Liver (tissue), 10 donors: ENCODE measurements at places on chromosomes 3 and 15.

DNA sequence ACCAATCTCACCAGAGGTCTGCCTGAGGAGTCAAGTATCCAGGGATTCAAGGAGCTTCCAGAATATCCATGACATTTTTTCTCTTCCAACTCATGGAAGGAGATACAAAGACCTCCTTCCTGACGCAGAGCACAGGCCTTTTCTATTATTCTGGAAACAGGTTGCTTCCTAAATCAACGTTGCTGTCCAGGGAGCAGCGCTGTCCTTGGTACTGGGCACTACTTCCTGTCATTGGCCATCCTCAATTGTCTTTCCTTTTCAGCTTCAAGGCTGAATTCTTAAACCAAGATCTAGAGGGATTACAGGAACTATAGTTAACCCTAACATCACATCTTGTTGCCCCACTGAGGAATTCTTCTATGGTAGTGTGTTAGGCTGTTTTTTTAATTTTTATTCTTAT is 50.4 kb upstream of the TBC1D21 start:
- DNase-seq: no peak

DNA sequence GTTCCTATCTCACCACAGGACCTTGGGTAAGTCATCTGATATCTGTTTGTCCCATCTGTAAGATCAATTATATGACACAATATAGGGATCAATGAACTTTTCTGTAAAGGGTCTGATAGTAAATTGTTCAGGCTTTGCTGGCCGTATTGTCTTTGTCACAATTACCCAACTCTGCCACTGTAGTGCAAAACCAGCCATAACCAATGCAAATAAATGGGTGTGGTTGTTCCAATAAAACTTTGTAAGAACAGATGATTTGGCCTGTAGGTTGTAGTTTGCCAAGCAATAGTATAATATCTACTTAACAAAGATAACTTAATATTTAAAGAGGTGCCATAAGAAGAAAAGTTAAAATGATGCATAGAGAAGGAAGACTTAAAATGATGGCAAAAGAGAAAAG is 210.8 kb downstream of the VPS13C start:
- no peak for DNase-seq

DNA sequence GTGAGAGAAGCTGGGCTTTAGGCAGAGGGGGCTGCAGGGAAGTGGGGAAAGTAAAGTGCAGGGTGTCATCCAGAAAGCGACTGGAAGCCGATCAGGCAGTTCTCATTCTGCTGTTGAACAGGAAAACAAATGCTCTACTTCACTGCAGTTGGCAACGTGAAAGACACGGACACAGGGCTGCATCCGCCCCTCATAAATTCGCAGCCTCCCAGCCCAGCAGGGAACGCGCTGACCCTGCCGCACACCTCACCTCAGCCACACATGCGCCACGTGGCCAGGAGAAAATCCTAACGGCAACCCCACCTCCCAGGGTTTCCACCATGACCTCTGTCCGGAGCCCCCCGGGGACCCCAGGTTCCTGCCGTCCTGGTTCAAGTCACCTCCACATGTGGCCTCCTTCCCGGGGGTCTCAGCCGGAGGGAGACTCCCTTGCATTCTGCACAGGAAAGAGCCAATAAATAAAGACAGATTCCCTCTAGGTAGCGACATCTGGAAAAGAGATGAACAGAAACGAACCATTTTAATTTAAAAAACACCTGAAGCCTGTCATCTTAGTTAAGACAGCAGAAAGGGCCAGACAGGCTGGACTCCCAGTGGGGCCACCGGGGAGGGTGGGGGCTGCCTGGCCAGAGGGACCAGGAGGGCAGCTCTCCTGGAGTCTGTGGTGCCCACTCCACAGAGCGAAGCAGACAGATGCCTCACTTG is 118.7 kb downstream of the TMEM266 start:
- DNase-seq: no peak

DNA sequence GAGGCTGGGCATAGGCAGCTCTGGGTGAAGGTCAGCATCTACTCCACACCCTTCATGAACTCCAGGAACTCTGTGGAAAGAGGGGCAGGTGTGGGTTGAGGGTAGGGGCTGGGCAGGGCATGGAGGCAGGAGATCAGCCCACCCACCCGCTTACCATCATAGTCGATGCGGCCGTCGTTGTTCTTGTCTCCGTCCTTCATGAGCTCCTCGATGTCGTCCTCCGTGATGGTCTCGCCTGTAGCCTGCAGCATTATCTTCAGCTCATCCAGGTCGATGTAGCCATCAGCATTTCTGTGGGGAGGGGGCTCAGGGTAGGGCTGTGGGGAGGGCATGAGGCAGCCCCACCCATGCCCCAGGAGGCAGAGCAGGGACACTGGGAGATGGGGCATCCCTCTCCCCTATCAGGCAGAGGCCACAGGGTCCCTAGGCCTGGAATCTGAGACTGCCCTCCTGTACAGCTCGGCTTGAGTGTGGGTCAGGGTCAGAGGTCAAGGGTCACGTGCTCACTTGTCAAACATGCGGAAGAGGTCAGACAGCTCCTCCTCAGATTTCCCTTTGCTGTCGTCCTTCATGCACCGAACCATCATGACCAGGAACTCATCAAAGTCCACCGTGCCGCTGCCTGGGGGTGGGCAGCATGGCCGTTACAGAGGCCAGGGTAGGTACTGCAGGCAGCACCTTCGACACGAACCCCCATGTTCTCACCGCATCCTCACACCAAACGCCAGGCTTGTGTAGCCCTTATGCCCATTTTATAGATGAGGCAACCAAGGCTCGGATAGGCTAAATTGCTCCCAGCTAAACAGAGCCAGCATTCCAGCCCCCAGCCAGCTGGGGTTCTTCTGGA is 2.4 kb downstream of the TNNC1 start:
- DNase-seq: no peak

DNA sequence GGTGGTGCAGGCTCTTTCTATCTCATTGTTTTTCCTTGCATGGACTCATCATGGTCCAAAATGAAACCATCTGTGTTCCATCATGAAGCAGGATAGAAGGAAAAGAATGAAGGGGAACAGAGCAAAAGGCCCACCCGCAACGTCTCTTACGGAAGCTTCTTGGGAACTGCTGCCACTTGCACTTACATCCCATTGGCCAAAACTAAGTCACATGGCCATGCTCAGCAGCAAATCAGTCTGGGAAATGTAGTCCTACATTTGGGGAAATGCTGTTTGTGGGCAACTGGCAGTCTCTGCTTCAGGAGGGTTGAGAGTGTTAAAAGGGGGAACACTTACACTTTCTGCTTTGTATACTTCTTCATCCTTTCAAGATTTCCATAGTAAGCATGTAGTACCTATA is 191.6 kb downstream of the SV2B start:
- no peak for DNase-seq

DNA sequence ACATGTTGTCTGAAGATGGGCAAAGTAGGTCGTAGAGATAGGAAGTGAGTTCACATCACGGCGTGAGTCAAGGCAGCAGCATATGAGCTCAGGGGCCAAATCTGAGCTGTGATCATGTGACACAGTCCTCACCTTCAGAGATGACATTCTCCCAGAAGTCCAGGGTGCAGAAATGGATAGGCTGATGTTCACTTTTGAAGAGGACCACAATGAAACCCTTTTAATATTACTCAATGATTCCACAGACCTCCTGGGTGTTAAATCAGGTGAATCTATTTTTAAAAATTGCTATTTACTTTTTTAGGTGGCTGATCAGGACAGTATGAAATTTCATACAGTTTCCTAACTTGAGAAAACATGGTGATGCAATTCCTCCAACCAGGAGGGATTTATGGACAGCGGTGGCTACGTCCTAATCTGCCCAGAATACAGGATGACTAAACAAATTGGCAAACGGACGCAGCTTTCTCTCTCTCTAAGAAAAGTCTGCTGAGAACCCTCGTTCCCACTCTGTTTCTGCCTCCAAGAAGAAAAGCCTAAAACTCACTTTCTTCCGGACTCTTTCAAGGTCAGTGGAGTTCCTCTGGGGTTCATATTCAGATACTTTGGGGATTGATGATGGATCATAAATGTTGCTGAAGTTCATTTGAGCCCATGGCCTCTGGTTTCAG is 34.4 kb downstream of the B3GNT5 start:
- DNase-seq: no peak

DNA sequence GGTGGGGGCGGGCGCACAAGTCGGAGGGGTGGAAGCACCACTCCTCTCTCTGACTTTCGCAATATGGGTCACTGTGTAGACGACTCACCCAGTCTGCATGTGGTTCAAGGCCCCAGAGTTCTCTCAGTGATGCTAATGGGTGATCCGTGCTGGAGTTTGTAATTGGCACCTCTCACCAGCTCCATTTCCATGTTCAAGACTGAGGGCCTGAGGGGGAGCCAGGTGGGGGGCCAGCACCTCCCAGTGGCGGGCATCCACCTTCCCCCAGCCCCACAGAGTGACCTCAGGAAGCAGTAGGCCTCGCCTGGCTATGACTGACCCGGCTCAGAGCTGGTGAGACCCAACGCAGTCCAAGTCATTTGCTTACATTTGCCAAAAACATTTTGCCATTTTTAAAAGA is 230.0 kb upstream of the ST8SIA2 start:
- DNase-seq: no peak

- no peak for DNase-seq
These were observed 262.2 kb downstream of the CHL1 start for GRCh38 chr3:458653-459310.

DNA sequence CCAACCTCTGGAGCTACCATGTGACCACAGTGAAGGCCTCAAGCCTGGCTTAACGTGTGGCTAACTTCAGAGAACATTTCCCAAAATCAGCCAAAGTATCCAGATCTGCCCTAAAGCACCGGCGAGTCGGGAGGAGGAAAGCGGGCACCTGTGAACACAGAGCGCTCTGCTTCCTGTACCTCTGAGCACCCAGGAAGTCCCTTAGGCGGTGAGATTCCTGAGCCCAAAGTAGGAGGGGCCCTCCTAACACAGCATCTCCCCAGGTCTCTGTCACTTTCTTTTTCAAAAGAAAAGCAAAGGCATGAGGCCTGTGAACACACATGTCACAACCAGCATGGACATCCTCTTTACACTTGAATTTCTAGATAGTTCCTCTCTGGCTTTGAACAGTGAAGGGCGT is 944 bp upstream of the EIF4E3 start:
- no peak for DNase-seq

- no peak for DNase-seq
These were observed 459.2 kb upstream of the ARRDC4 start for GRCh38 chr15:97501291-97501690.

DNA sequence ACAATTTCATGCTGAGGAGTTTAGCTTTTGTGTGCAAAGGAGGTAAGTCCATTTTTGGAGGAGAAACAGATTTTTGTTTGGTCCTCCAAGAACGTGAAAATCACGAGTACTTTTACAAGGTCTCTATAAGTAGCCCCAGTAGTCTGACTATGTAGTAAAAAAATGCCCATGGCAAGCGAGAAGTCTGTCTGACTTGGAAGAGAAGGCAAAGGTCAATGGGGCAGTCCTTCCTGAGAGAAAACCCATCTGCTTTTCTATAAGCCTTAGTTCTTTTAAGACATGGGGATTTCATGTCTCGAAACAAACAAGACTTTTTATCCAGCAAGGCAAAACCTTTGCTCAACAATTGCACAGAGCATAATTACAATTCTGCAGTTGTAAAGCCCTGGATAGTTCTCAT is 183.2 kb downstream of the GAP43 start:
- no peak for DNase-seq

- DNase-seq: no peak
These were observed 862.5 kb downstream of the CADM2 start for GRCh38 chr3:85821130-85821756.

- DNase-seq: no peak
These were observed 1088.0 kb downstream of the AGBL1 start for GRCh38 chr15:87167706-87168105.

GRCh38 chr15:26518885-26519284 is 254.0 kb downstream of the GABRB3 start:
- no peak for DNase-seq

- no peak for DNase-seq
These were observed 7.3 kb upstream of the FURIN start for GRCh38 chr15:90860942-90861675.

GRCh38 chr3:188271226-188271914 is 117.4 kb downstream of the LPP start:
- no peak for DNase-seq

DNA sequence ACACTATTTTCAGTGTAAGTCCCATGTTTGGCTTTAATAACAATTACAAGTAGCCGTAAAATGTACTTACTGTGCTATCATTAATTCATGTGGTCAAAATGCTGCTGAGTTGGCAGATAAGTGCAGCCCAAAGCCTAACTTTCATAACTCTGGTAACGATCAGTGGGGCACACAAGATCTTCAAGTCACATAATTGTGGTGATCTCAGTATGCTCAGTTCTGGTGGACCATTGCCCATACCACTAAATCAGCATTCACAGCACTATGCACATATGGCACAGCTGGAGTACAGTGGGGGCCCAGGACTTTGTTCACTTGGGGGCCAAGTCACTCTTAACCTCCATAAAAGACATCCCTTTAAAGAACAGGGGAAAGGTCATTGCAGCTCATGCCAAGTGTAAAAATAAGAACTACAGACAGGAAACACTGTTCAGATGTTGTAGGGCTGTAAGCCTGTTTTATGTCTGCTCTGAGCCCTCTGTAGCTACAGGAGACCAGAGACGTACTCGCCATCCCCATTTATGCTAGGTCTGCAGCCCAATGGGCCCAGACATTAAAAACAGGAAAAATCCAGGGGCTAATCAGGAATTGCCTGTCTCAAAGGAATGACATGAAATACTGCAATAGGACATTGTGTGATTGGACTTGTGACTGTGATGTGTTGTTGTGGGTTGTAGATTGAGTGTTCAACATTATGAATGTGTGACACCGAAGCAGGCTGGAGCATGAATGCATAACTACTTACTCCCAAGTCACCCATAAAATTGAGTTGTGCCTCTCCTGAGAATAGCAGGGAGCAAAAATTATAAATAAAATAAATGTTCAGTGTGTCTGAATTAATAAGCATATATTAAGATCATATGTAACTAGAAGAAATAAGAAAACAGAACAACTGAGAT is 282.5 kb upstream of the EPHA3 start:
- DNase-seq: no peak
